Heart right ventricle (tissue), 16 donors: ENCODE measurements at places on chromosomes 12 and 14. TPM values are rescaled to one million over a fixed set of nuclear protein-coding genes. Genes with fewer than 3 reads are reported as not detected.
A peak's percentile ranks its signal among the peaks of the same experiment; 100 is the strongest.

GRCh38 chr12:49930515-49931288 is 19.8 kb upstream of the AQP2 start:
- H3K27me3 ChIP-seq = no peaks in the 10 kb centered on the region
- no peaks in the 10 kb centered on the region for H3K36me3 ChIP-seq
- DNase-seq = no peak
- no peak overlapping the region for H3K27ac ChIP-seq

GRCh38 chr14:33465846-33466700 is 484.8 kb downstream of the EGLN3 start:
- no peak overlapping the region for H3K27ac ChIP-seq
- no peak for DNase-seq
- H3K27me3 ChIP-seq = no peaks in the 10 kb centered on the region
- H3K4me3 ChIP-seq = no peak overlapping the region

- peaks cover 32% of the 10 kb centered on the region for H3K4me1 ChIP-seq
- no peak overlapping the region for H3K4me3 ChIP-seq
- H3K27me3 ChIP-seq = no peaks in the 10 kb centered on the region
- no peaks in the 10 kb centered on the region for H3K36me3 ChIP-seq
- no peak for DNase-seq
- H3K27ac ChIP-seq = peak overlapping the region; percentile 98
Measured at GRCh38 chr14:68813318-68813838, 20.5 kb upstream of the ZFP36L1 start.

- no peaks in the 10 kb centered on the region for H3K4me1 ChIP-seq
- peak overlapping the region; percentile 80 for H3K27ac ChIP-seq
- H3K4me3 ChIP-seq = peak overlapping the region; percentile 46
Measured at GRCh38 chr12:7499636-7500035, 3.9 kb downstream of the CD163 start.

TAS2R14 gene
- total RNA-seq = 0.92 TPM
